ENCODE measurements at places on chromosomes 1 and 21.

DNA sequence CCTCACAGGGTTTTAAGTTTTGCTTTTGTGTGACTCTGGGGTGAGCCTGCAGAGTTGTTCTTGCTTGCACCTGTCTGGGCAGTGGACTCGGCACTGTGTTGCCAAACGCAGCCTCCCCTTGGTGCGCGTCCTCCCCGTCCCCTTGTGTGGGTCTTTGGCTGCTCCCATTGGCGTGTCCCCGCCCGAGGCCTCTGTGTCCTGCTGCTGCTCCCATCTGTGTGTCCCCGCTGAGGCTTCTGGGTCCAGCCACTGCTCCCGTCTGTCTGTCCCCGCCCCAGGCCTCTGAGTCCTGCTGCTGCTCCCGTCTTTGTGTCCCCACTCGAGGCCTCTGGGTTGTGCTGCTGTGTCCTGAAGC lies 62.8 kb downstream of the PCNT start:
- DNase-seq: no peak

GRCh38 chr1:209375097-209375496 lies 208.4 kb upstream of the CAMK1G start:
- DNase-seq: no peak

DNA sequence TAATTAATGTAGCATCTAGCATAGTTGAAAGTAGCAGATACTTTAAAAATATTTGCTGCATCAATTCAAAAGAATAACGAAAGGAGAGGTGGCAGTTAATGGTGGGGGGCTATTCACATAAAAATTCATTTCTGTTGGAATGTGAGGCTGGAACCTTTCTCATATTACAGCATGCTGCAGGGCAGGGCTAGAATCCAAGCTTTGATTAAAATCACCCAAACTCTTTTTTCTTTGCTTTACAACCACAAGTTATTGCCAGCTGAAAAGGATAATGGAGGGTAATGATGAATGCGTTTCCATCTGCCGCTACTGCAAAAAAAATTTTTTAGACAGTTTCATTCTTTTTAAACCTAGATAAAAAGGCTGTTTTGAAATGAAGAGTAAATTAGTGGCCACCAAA lies 9.8 kb downstream of the DISP1 start:
- DNase-seq: peak; percentile 8

DNA sequence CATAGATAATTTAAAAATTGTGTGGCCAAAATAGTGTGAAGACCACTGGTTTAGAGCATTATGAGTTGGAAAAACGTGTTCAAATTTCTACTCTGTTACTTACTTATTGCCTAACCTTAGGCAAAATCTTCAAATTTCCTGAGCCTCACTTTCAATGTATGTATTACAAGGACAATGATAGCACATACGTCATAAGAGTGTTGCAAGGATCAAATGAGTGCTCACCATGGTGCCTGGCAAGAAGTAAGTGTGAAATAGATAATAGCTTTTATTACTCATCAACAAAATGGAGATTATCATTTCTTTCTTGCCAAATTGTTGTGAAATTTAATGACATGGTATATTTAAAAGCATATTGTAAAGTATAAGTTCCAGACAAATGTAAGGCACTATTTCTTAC lies 57.2 kb downstream of the FH start:
- DNase-seq: no peak

- no peak for DNase-seq
These were observed 13.6 kb upstream of the SYT14 start for GRCh38 chr1:209924390-209924789.

- DNase-seq: no peak
These were observed 4.2 kb upstream of the PMVK start for GRCh38 chr1:154940651-154941194.

- DNase-seq: peak; percentile 23
These were observed 90.9 kb upstream of the DIRAS3 start for GRCh38 chr1:68141071-68142021.

DNA sequence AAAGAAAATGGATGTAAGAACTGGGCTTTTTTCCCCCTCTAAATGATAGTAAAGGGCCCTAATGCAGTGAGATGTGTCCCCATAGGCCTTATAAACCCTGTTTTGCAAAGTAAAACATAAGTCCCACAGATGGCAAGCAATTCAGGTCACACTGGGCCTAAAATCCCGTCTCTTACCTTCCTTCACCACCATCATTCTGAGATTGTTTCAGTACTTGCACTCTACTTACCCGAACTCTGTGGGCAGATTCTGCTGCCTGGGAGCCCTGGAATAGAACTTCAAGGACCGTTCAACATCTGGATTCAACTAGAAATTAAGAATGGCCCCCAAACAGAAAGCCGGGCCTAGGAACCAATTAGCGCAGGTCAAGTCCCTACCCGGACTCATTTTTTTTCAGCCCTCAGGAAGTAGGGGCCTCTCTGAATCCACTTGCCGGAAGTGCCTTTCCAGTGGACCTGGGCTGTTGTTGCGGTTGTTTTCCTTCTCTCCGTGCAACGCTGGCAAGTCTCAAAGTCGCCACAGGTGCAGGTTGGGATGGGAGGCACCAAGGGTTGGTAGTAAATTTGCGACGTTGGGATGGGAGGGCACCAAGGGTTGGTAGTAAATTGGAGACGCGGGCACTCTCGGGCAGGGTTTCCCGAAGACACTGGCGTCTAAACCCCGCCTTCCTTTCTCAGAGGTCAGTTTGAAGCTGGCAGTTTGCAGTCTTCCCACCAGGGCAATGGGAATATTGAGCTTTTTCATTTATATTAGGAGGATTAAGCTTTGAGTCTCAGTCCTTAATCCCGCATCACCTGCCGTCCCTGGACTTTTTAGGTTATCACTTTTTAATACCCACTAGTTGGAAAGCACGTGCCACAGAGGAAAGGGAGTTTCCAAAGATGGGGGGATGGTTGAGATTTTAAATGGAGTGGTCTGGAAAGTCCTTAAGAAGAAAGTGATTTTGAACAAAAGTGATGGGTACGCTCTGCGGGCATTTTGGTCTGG lies at the start of gene TMEM69:
Gene TMEM69, plus strand, starts transcription at position 428 of the 987 bp plus-strand sequence. CDS start 2,888 bp downstream, outside the sequence.
- DNase-seq: peak; percentile 85

- no peak for DNase-seq
These were observed 18.8 kb downstream of the ADGRB2 start for GRCh38 chr1:31745096-31745945.

DNA sequence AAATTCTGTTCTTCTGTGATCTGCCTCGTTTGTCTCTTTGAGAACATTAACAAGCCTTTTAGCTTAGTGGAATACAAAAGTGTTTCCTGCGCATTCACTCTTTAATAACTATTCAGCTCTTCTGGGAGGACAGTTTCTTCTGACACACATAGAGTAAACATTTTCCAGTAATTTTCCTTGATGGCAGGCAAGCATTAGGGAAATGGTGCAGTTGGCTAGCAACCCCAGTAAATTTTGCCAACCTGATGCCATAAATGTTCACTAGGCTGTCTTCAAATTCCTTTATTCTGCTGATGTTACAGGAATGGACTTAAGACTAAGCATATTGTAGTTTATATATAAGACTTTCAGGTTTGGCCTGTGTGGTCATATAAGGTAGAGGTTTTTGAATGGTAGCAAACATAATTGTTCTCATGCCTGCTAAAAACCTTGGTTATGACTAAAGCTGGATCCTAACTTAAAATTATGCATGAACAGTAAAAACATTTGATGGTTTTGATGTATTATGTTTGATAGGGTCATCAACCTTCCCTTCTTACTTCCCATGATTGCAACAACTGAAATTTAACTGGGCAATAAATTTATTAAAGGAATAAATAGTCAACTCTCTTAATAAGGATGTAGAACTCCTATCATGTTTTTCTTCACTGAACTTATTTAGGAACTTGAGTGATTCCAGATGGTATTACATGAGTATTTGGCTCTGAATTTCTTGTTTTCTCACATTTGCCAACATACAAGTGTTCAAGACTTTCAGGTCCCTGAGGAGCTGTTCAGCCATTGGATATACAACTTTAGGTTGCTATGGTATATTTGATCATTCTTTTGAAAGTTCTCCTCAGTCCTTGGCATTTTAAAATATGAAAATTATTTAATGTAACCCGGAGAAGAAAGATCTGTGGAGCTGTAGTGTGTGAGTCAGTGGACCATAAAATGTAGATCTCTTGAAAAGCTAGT lies 223.4 kb downstream of the FMN2 start:
- peak; percentile 84 for DNase-seq

- no peak for DNase-seq
These were observed 39.3 kb downstream of the SPAG17 start for GRCh38 chr1:118145721-118146120.

GRCh38 chr1:79532555-79532954 lies 526.0 kb upstream of the ADGRL4 start:
- DNase-seq: no peak

- DNase-seq: no peak
These were observed 60.0 kb downstream of the EIF2B3 start for GRCh38 chr1:44926311-44926781.

- no peak for DNase-seq
These were observed 24.8 kb downstream of the JAK1 start for GRCh38 chr1:64941461-64942117.

GRCh38 chr1:119004129-119004527 lies 16.0 kb upstream of the TBX15 start:
- no peak for DNase-seq

- DNase-seq: no peak
These were observed 434.8 kb downstream of the LMO4 start for GRCh38 chr1:87763483-87763882.

- peak; percentile 40 for DNase-seq
These were observed 2.7 kb upstream of the MYOC start for GRCh38 chr1:171654942-171655745.

DNA sequence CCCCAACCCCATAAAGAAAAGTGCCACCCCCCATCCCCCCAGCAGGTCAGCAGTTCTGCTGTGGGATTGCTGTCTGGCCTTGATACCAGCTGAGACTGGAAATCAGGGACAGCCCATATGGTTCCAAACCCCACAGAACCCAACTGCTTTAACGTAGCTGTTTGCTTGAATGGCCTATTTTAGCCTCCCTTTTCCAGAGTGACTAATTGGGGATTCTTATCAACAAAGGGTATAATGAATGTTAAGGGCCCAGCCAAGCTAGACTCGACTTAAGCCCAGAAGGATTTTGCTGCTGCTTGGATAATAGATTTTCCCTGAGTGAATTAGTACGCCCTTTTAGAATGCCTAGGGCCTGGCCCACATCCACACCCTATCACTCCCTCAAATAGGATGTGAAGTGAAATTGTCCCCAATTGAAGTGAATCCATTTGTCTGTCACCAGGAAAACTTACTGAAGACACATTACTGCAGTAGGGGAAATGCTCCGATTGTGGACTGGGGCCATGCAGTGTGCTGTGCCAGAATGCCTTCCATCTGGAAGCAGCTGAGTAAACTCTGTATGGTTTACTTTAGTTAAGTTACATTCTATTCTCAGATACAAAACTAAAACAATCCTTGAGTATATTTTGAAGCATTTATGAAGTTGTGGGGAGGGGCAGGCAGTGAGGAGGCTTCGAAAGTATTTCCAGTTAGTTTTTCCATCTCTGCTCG lies 156.9 kb downstream of the DHRS3 start:
- DNase-seq: no peak
